ENCODE measurements at places on chromosomes 5 and 9.

GRCh38 chr5:94017579-94017978, 276.2 kb upstream of the POU5F2 start:
- DNase-seq, result no peak

DNA sequence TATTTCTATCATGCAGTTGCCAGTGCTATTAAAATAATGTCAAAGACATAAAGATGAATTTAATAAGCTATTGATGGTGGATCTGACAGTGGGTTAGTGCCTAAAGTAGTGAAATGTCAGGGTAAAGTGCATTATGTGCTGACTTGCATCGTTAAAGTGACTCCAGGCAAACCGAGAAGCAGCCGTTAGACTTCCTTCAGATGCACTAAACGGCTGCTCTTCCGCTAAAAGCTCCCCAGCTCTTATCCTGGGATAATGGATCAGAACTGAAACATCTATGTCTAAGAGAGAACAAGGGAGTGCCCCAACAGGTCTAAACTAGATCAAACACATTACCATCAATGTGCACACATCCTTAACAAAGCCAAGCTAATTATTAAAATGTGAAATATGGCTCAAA, 468.2 kb downstream of the NTRK2 start:
- DNase-seq, result no peak

DNA sequence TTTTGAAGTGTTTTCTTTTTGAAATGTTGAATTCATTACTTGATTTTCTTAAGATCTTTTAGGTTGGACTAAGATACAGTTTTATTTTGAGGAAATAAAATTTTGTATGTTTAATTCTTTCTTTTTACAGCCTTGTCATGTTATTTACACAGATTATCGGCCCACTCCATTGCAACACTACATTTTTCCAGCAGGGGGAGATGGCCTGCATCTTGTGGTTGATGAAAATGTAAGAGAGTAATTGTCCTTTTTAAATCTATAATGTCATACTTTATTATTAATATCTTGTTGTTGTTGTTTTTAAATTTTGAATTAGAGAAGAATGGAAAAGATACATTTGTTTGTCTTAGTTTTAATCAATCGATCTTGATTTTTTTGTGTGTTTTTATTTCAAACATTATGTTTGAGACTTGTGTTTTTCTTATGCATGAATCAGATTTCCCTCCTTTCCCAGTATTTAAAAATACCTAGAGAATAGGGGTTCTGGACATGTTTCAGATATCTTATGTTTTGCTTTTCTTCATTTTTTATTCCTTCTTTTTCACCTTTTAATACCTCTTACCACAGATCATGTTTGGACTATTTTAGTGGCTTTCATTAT, 36.7 kb downstream of the MTREX start:
- peak; percentile 52 for DNase-seq

- no peak for DNase-seq
Measured at GRCh38 chr5:123950701-123951581, 439.0 kb downstream of the CSNK1G3 start.

DNA sequence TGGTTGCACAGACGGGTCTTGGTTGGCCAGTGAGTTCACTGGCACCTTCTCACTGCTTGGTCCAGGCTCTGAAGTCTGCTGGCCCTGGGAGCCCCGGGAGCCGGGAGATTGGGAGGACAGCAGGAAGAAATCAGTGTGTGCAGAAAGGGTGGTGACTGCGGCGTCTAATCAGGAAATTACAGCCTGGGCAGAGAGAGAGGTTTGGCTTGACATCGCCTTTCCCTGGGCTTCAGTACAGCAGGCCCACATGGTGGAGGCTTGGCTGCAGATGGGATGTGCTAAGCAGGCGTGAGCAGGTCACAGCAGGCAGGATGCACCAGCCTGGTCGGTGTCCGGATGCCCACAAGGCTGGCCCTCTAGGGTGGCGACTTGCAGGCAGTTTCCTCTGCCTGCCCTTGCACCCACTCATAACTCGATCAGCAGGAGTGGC, 17.2 kb downstream of the PITX1 start:
- no peak for DNase-seq

DNA sequence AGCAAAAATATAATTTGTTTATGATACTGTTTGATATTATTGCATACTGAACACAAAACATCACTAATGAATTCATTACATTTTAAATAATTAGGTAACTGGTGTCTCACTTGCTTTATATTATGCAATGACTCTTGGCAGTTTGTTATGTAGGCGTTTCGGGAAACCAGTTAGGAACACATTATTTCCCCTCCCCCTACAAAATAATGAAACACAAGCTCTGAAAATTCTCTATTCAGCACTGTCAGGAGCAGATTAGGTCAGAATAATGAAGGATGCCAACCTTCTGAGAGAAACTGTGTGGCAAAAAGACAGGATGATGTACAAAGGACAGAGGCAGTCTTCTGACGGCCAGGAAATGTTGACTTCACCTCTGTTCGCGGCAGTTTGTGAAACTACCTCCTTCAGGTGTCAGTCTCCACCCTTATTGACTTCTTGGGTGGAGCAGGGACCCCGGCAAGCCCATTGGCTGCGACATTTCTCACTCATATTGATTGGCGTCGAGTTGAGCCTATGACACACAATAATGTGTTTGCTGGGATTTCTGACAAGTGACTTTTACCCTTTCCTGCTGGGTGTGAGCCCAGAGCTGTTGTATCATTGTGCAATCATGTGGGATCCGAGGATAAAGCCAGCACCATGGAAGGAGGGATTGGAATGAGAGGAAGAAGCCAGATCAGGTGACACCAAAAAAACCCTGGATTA, 33.9 kb downstream of the SH3PXD2B start:
- DNase-seq, result no peak

GRCh38 chr5:125197321-125197720, 450.9 kb upstream of the ZNF608 start:
- no peak for DNase-seq

- DNase-seq, result peak; percentile 60
Measured at GRCh38 chr5:180090098-180090768, 18.7 kb upstream of the RNF130 start.

GRCh38 chr5:124650147-124650561, 96.3 kb downstream of the ZNF608 start:
- DNase-seq, result no peak
